Stimulated activated naive CD4-positive, alpha-beta T cell treated with Interleukin-2 at 50 U/mL for 16 hours (primary cell): ENCODE measurements at places on chromosomes 1 and 21.
A peak's percentile ranks its signal among the peaks of the same experiment; 100 is the strongest.

DNA sequence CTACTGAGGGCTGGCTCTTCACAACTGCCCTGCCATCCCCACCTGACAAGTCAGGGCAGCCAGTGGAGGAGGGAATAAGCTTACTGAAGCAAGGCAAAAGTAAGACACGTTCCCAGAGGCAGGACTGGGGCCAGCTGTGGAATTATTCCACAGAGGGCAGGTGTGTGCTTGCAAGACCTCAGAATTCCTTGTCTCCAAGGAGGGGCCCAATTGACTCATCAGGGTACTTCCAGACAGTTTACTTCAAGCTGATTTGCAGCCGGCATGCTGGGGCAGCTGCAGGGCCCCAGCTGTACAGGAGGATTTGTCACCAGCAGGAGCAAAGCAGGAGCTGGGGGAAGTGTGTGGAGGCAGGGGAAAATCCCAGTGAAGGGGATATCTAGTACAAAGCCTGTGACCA, 167.5 kb upstream of the CAMK1G start:
- no peak for DNase-seq

- no peak for DNase-seq
Observed at GRCh38 chr1:149879556-149879955, 19.8 kb upstream of the BOLA1 start.

DNA sequence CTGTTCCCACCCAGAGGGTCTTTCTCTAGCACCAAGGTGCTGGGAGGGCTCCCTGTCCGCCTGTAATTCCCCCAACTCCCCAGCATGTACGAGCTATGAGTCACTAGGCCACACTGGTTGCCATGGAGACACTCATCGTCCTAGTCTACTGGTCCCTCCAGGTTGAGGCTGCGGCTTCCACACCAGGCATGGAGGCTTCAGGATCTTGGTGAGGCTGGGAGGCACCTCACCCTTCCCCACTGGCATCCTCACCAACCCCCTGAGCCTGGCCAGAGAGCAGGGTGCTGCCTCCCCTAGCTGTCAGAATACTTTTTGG, 75.6 kb upstream of the KAZN start:
- no peak for DNase-seq

DNA sequence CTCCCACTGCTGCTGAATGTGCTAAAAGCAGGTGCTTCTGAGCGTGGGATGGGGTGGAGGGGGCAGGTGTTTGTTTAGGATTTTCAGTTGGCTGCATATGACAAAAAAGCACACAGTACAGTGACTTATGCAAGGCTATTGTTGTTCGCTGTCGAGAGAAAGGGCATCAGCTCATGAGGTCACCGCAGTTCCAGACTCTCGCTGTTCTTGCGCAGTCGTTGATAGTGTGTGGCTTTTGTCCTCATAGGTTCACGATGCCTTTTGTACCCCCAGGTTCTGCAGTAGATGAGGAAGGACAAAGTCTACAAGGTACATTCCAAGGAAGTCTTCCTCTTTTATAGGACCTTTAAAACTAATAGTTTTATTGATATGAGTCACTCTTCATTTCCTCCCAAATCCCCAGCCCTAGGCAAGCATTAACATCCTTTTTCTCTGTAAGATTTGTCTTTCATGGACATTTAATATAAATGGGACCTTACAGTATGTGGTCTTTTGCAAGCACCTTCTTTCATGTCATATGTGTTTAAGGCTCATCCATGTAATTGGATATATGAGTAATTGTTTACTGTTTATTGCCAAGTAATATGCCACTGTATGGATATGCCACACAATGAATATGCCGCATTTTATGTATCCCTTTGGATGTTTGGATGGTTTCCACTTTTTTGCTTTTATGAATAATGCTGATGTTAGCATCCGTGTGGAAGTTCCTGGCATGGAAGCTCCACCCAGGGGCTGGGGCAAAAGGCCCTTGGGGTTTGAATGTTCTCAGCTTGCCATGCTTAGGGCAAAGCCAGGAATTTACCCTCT, 14.5 kb upstream of the NLRP3 start:
- no peak for DNase-seq

- DNase-seq, result no peak
Observed at GRCh38 chr21:32538147-32538792, 47.1 kb downstream of the TCP10L start.

- DNase-seq, result no peak
Observed at GRCh38 chr1:74357756-74358155, 122.6 kb downstream of the TNNI3K start.

- no peak for DNase-seq
Observed at GRCh38 chr1:235063068-235063765, 65.4 kb downstream of the TOMM20 start.

DNA sequence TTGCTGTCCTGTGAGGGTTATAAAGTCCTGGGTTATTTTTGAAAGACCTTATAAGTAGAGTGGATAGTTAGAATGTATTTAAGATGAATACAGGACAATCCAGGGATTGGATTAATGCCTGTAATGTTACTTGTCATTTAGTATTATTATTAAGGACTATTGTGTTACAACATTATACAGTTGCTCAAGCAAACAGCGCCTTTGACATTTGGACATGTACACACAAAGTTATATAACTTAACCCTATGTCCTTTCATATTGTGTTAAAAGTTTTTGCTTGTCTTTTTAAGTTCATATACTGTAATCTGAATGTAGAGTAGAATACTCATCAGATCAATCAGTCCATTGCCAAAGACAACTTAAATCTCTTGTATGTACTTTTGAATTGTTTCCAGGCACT, 2.0 kb downstream of the PRKAA2 start:
- DNase-seq, result no peak

DNA sequence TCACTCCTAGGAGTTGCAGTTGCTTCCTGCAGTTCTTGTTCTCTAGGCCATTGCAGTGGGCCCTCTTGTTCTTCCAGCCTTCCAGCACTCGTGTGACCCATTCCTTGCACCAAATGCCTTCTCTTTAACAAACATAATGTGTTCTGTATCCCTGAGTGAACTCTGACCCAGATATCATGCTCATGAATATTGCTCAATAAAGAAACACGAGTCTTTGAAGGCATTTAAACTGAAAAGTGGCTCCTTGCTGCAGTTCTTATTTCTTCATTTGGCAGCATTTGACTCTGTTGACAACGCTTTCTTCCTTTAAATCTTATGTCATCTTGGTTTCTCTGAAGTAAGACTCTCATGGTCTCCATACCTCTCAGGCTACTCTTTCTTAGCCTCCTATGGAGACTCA, 100.7 kb upstream of the PDE4B start:
- DNase-seq, result no peak

DNA sequence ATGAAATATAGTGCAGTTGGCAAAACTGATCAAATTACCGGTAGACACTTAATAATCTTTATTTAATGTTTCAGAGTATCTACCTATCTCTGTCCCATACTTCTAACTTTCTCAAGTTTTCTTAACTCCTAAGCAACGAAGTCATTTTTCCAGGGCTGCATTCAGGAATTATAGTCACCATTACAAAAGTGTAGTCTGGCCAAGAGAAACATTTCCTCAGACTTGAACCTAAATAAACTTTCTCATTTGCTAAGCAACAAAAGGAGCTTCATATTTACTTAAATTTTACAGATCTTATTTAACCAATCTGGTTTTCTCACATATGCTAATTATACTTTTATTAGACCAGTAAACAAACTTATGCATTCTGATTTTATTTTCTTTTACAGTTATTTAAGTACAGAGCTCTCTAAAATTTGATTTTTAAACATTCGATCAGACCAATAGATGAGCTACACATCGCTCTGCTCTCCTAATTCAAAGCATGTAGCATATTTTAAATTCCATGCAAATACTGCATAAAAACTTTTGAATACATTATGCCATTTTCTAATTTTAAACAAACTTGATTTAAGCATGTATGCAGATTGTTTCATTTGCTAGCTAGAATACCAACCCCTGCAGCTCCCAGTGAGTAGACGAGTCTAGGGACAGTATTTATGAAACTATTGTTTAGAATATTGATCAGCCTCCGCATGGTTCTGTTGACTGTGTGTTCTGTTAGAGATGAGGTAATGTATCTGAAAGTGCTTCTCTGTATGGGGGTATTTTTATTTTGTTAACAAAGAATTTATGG, 201.4 kb downstream of the CHRM3 start:
- DNase-seq, result no peak

GRCh38 chr1:39940980-39941871, 13.7 kb upstream of the MFSD2A start:
- DNase-seq, result no peak

DNA sequence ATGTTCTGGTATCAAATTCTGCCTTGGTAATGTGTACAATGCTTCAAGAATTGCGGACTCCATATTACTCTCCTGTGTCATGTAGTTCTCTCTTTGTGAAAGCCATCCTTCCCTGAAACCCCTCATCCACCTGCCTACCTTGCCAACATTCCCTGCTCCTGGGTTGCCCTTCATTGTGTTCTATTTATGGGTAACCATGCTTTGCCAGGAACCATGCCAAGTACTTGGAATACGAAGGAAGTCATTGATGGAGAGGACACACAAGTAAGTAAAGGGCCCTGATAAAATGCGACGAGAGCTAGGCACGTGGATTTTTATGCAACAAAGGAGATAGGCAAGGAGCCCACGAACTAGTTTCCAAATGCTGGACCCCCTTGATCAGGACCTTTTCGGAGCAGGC, 300.8 kb downstream of the DISC1 start:
- DNase-seq, result no peak

DNA sequence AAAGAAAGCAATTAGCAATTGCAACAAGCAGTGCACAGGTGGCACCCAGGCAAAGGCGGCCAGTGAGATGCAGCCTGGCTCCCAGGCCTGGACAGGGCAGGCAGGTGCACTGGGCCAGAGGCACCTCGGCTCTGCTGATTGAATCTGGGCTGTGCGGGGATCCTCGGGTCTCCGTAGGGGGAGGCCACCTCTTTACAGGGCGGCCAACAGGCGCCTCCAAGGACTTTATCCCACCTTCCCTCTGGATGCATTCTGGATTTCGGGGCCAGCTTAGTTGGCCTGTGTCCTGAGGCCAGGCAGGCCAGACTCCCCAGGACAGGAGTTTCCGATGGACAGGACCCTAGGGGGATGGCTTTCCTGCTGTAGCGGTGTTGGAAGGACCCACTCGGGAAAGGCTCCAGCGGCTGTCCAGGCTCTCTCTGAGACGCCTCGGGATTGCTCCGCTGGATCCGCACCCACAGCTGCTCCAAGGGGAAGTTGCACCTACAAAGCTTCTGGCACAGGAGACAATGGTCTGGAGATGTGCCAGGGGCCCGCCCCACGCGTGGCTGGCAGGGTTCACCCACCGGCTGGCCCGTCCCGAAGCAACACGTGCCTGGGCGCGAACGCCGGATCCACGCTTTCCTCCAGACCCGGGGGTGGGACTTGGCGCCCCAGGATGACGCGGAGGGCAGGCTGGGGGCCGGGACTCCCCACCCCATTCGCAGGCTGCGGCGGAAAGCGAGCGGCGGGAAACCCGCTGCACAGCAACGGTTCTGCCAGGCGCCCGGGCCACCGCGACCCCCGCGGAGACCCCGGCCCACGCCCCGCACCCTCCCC, 810 bp downstream of the SLC19A1 start:
- DNase-seq, result peak; percentile 78

GRCh38 chr1:153509729-153510354, 25.9 kb downstream of the S100A6 start:
- DNase-seq, result peak; percentile 58

DNA sequence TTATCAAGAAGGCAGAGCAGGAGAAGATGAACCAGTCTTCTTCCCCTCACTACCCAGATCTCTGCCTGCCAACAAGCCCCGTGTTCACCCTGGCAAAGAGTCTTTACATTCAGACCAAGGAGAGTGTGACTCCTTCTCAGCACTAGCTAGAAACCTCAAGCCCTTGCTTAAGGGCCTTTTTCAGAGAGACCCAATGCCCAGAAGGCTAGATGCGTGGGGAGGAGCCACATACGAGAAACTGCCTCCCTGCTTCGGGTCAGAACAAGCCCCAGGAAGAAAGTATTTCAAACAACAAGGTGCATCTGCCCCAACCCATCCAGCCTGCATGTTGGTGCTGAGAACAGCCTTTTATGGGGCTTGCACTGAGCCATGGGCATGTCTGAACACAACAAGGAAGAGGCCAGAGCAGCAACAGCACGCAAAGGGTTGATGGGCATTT, 152.7 kb upstream of the CAMK1G start:
- DNase-seq, result no peak

DNA sequence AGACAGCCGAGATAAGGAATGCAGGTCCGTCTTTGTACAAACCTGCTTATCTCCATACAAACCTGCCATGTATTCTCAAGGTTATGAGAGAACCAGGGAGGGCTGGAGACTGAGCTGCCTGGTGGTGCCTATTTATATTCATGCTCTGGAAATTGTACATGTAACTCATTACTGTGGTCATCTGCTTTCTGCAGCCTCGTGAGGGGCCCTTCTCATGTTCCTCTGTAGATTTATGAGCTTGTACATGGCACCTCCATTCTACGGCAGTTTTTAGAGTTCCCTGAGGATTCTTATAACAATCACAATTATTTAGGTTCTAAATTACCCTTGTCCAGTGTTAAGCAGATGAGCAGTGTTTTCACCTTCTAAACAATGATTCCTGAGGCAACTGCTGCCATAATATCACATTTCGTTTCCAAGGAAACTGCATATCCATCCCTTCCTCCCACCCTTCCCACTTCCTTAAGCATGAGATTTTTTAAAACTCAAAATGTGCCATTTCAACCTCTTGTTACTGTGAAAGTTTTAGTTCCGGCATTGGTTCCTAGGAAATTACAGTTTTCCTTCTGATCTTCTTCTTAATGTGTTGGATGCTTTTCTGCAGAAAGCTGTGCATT, 112.1 kb downstream of the ST6GALNAC3 start:
- DNase-seq, result no peak

DNA sequence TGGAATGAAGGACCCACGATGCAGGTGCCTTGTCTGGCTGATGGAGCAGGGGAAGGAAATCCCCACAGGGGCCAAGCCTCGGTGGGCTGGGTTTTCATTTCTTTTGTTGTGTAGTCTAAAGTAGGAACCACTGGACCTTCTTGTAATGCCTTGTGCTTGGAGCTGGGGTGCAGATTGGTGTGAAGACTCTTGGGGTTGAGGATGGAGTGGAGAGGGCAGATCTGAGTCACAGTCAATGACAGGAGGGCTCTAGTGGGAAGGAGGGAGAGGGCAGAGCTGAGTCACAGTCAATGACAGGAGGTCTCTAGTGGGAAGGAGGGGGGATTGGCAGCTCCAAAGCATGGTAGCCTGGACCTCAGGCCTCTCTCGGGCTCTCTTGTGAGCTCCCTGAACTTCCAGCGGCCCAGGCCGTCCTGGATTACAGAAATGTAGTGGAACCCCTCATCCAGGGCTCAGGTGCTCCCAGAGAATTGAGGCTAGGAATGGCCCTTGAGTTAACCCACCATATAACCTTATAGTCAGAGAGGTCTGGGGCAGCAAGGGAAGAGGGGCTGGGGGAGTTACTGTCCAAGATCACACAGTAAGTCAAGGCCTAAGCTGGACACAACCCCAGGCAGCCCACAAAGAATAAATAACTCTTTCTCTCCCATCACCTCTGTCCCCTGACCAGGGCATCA, 313.8 kb downstream of the MATN1 start:
- no peak for DNase-seq

GRCh38 chr1:213201380-213202155, 150.5 kb downstream of the RPS6KC1 start:
- no peak for DNase-seq

GRCh38 chr1:237181743-237182317, 139.8 kb downstream of the RYR2 start:
- no peak for DNase-seq
